Peyer's patch (tissue), 4 donors: ENCODE measurements at places on chromosomes 5 and 9. TPM values are rescaled to one million over a fixed set of nuclear protein-coding genes. Genes with fewer than 3 reads are reported as not detected.

The SPINK6 gene
- total RNA-seq, result not detected

The THBS4 gene
- total RNA-seq, result not detected

The LAMC3 gene
- 4.1 TPM for total RNA-seq

The RANBP3L gene
- total RNA-seq, result not detected

The CSF2 gene
- not detected for total RNA-seq

The DRD1 gene
- total RNA-seq, result not detected

The GABRA1 gene
- not detected for total RNA-seq

The CDH9 gene
- not detected for total RNA-seq

The GDNF gene
- not detected for total RNA-seq

The ZDHHC11 gene
- 82.5 TPM for total RNA-seq

The F12 gene
- 9.5 TPM for total RNA-seq

The MEGF10 gene
- 0.13 TPM for total RNA-seq

DNA sequence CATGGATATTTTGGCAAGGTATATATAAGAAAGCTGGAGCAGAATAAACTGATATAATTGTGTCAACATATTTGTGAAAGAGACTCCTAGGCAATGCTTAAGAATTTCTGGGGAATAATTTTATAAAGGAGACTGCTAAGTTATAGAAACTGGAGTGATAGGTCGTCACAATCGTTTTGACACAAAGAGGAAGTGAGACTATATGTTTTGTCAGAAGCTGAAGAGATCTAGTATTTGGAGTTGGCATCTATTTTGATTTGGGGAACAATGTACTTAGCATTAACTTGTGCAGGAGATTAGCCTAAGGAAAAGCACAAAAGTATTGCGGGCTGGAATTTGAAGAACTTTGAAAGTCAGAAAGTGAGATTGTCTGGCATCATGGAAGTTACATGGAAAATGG, 582.5 kb downstream of the TAF11L14 start:
- no peak for DNase-seq

DNA sequence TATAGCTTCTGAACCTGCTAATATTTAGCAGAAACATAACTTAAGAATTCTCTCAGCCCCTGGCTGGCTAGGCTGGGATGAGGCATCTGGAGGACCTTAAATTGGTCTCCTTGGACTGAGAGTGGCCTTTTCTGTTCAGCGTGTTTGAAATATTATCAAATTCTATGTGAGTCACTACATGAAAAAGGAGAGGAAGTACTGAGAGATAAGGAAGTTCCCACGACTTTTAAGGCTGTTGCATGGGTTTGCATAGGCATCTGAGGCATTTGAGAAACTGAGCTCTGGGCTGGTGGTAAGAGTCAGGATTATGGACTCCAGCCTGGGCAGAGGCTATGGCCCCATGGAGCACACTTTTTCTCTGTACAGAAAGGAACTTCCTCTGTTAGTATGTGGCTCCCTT, 816.2 kb upstream of the GRAMD2B start:
- DNase-seq, result no peak

DNA sequence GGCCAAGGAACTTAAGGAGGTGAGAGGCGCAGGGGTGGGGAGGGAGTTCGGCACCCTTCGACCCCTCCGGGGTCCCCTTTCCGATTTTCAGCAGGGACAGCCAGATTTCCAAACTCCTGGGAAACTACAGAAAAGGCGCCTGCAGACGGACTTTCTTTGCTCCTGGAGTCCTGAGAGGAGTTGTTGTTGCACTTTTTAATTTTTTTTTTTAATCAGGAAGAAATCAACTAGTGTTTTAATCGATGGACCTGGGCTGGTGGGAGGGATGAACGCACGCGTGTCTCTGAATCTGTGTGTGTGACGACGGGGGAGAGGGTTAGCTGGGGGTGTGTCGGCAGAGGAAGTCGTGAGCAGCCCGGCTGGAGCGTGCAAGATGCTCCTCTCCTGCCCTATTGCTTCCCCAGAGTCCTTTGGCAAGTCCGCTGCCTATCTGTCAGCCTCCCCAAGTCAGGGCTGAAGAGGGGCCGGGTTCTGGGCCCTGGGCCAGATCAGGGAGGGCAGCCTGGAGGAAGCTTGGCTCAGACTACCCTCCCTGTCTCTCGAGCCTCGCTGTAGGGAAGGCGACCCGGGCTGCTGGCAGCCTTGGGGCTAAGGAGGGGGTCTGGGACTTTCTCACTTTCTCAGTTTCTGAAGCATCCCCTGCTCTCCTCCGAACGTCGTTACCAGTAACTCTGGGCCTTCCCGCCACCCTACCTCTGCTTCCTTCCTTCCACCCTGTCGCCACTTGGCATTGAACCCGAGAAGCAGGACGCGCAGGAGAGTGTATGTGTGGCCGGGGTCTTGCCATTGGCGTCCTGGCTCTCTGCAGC, 731 bp downstream of the PRR16 start:
- peak; percentile 49 for DNase-seq

- DNase-seq, result no peak
These were observed 442.9 kb downstream of the NTRK2 start for GRCh38 chr9:85112391-85112790.

- no peak for DNase-seq
These were observed 76.1 kb downstream of the OR2K2 start for GRCh38 chr9:111253742-111254437.

- peak; percentile 48 for DNase-seq
These were observed 157.8 kb downstream of the RGS3 start for GRCh38 chr9:113621309-113621791.

GRCh38 chr9:88197016-88197415, 58.7 kb upstream of the SPATA31C2 start:
- no peak for DNase-seq

DNA sequence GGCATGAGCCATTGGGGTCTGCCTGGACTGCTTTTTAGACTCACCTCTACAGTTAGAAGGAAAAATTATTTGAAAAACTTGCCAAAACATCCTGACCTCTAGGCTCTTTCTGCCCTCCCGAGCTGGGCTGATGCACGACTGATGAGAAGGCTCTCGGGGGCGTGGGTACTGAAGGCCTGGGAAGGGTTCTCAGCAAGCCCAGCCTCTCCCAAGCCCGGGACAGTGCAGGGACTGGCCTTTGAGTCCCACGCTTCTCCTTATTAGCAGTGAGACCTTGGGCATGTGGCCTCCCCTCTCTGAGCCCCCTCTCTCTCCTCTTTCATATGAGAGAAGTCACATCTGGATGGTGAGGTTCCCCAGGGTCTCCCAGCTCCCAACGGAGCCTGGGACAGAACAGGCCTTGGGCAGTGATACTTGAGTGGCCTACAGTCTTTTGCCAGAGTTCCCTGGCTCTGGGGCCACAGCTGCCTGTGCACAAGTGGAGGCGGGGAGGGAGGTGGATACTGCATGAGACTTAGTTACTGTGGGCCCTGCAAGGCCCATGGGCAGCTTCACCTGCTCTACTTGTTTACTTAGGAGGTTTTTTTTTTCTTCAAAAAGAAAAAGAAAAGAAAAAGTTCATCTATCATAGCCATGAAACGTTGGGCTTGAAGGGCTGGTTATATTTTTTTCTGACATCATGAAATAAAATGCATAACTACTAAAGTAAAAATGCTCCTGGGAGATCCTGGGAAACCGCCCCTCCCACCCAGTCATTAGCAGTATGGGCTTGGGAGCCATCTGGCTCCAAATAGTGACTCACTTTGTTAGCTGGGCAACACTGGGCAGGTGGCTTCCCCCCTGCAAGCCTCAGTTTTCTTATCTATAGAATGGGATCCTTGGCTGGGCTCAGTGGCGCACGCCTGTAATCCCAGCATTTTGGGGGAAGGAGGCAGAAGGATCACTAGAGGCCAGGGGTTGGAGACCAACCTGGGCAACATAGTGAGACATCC, 139.4 kb downstream of the GAPVD1 start:
- DNase-seq, result no peak

DNA sequence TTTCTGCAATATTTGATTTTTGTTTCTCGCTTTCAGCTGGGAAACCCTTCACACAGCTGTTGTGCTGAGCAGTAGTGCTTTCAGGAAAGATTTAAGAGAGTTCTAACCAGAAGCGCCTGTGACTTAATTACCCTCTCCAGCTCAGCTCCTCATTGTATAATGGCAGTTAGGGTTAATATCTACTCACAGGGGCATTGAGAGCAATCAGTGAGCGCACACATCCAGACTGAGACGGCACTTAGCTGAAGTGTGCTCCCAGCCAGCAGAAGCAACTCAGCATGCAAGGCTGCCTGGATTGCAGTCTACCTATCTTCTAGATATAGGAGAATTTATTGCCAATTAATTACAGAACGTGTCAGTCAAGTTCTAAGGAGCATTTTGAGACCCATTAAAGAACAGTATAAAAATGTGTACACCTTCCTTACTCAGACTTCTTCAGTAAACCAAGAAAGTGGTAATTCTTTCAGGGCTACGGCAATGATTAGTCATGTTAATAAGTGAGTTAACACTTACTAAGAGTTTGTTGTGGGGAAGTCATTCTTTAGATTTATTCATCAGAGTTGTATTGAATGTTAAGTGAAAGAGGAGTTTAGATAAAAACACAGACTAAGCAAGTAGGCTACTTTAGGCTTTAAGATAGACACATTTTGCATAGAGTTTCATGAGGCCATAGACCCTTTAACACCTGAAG, 111.7 kb upstream of the PCAT7 start:
- no peak for DNase-seq

DNA sequence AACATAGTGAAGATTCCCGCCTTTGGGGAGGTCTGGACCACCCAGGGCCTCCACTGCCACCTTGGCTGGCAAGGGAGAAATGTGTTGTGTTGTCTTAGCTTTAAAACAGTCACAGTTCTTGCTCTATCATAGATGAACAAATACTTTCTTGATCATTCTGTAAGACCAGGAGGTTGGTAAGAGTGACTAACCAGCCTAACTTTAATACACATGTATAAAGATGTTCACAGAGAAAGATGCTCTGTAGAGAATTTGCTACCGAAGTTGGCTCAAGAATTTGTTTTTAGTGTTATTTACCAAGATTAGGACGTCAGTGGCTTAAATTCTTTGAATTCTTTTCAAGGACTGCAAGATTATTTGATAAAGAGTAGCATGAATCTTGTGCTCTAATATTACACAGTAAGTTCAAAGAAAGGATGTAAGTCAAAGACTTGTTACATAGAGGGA, 28.4 kb downstream of the GLRX start:
- DNase-seq, result no peak

- DNase-seq, result no peak
These were observed 48.8 kb downstream of the TRPM3 start for GRCh38 chr9:71072587-71072986.

DNA sequence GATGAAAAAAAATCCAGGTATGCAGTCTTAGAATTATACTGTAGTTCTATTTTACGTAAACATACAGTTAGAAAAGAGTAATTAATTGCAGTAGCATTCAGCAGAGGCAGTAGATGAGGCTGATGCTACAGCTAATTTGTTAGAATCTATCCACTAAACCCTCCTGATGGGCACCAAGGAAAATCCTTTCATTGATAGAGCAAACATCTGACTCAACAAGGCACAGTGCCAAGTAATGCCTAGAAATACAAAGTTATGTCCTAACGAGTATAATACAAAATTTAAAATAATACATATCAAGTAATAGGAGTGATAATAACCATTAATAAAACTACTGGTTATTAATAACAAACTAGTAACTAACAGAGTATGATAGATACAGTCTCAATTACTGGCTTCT, 9.0 kb downstream of the MOCS2 start:
- DNase-seq, result no peak

DNA sequence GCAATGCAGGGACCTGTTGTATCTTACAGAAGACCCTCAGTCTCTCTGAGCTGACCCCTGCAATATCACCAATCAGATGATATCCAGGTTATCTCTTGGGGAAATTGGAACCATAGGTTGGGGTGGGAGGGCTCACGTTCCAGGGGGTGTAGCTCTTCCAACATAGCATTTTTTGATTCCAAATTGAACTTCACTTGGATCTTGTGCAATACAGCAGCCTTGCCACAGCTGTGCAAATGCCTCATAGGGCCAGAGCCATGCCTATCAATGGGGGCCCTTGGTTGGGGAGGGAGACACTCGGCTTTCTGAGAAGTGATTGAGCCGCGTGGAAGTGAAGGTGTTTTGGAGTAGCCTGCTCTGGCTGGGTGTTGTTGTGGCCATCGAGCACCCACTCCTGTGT, 117.2 kb upstream of the PITX1 start:
- DNase-seq, result no peak

- no peak for DNase-seq
These were observed 436.2 kb downstream of the DTWD2 start for GRCh38 chr5:118552146-118552545.

DNA sequence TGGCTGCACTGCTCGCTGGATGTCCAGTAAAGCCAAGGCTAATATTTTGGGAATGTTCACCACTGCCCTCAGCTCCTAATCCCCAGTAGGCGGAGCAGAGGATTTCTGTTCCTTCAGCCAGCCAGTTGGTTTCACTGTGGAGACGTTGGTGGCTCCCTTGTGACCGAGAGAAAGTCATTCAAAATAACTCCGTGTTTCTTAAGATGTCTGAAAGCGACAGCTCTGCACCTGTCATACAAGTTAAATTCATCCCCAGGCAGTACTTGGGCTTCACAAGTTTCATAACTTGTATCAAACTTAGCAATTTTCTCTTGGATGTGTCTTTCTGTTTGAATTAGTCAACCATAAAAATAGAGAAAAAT, 382 bp upstream of the CDKN2B start:
- DNase-seq, result no peak

GRCh38 chr5:55402199-55402598, 94.4 kb downstream of the MTREX start:
- no peak for DNase-seq

- no peak for DNase-seq
These were observed 512.1 kb upstream of the ITGA1 start for GRCh38 chr5:52275639-52276038.

DNA sequence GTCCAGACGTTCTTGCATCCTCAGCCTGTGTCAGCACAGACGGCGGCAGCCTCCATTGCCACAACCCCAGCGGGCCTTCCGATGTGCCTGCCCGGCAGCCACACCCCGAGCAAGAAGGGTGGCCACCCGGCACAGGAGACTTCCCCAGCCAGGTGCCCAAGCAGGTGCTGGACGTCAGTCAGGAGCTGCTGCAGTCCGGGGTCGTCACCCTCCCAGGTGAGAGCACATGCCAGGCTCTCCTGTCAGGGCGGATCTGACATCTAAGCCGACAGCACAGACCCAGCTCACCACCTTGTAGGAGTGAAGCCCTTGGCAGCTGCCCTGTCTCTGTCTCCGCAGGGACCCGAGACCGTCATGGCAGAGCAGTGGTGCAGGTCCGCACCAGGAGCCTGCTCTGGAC, 48.3 kb upstream of the LRRC14B start:
- DNase-seq, result no peak

DNA sequence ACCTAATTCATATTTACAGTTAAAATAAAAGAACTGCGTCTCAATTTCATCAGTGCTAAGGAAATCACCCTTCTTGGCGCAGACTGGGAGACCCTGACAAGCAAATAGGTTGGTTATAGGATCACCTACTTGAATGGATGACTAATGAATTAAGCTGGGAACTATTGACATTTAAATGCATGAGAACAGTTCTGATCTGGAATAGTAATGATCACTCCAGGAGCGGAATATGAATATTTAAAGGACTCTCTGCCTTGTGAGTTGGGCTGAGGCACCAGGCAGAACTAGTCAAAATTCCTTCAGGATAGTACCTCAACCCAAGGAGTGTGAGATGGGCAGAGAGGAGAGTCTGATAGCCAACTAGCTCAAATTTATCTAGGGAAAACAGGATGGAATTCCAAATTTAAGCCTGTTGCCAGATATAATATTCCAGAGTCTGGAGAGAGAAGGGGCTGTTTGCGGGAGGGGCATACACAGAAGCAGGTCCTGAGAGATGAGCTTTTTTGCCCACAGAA, 364.4 kb downstream of the CSNK1G3 start:
- no peak for DNase-seq
